ENCODE measurements at places on chromosomes 3 and 15.

DNA sequence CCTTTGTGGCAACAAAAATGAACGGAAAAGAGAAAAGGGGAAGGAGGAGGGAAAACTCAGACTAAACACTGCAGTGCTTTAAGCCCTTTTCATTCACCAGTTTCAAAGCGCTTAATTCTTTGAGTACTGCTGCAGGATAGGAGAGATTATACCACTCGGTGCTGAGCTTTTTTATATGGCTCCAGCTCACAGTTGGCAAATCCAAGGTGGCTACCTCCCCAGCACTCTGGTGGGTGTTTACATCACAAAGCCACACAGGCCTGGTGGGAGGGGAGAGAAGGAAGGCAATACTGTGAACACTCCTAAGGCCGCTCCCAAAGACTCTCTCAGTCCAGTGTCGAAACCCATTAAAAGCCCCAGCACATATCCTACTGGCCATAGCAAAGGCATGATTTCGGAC lies 191.4 kb downstream of the STT3B start:
- DNase-seq, result no peak

DNA sequence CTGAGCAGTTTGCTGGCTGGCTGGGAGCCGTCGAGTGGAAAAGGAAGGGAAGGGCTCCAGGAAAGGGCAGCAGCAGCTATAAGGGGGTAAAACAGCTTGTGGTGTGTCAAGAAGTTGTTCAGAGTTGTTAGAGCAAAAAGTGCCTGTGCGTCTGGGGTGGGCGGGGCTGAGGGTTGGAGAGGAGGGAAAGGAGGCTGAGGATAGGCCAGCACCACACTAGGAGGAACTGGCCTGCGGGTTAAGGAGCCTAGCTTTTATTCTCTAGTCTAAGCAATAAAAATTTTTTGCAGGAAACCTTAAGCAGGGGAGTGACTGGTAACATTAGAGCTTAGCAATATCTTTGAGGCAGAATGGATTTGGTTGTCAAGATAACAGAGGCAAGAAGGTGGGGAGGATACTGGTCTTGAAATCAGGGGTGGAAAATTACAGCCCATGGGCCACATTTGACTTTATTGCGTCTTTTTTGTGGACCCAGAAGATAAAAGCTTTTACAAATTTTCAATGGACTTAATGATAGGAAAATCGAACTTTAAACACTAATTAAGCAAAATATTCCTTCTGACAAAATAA lies 134.5 kb upstream of the AADACL2 start:
- no peak for DNase-seq

GRCh38 chr3:191397771-191398170 lies 63.2 kb upstream of the PYDC2 start:
- DNase-seq, result no peak

GRCh38 chr15:43954181-43954621 lies 127.4 kb downstream of the WDR76 start:
- no peak for DNase-seq

GRCh38 chr3:195441476-195441991 lies 1.3 kb downstream of the ACAP2 start:
- DNase-seq, result no peak

GRCh38 chr3:110685630-110686029 lies 386.0 kb upstream of the NECTIN3 start:
- DNase-seq, result no peak

DNA sequence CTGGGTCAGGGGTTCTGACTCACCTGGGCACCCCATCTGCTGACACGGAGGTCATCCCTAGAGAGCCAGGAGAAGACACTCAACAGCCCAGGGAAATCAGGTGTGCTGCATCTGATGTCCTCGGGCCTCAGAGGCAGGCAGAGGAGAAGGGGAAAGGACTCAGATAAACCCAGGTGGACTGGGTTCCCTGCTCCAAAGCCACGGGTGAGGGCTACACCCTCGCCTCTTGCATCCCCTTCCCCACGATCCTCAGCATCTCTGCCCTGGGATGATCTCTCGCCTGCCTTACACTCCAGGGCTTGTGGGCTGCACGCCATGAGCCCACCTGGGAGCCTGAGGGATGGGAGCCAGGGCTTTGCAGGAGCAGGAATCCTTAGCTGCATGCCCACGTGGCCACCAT lies 8.2 kb upstream of the DUSP7 start:
- DNase-seq, result no peak

DNA sequence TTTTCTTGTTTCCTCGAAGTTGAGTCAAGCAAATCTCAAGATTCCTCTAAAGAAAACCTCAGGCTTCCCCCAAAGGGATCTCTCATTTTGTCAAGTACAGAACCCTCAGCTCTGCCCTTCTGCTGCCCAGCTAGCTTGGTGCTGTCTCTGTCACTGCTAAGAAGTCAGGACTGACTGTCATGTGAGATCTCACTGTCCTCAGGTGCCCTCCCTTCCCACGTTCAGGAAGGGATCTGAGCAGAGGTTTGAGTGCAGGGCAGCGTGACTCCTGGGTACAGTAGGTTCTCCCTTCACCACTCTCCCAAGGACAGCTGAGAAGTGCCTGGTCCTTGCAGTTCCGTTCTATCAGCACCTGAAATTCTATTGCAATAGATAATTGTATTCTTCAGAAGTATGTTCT lies 229.7 kb downstream of the SLCO3A1 start:
- DNase-seq, result no peak

- DNase-seq, result peak; percentile 52
Measured at GRCh38 chr15:68112706-68113105, 58.6 kb downstream of the PIAS1 start.

DNA sequence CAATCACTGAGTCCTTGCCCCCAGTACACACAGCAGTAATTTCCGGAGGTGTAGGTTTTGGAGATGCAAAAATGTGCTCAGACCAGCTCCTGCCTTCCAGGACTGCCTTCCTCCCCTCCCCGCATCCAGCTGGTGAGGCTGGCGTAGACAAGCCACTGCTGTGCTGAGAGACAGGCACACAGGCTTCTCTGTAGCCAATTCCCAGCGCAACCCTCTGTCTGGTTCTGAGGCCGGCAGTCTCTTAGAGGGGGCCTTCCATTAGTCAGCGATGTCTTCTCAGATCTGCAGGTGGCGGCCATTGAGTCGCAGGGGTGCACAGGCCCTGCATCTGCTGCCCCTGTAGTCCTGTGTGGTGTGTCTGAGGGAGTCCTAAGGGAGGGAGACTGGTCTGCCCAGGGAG lies 114.4 kb downstream of the DNAJB8 start:
- no peak for DNase-seq

- DNase-seq, result no peak
Measured at GRCh38 chr3:192727032-192727847, at the start of gene FGF12. Gene FGF12, minus strand, starts transcription at chr3:192727541.

GRCh38 chr15:84740691-84741090 lies 7.7 kb upstream of the ZNF592 start:
- DNase-seq, result no peak

DNA sequence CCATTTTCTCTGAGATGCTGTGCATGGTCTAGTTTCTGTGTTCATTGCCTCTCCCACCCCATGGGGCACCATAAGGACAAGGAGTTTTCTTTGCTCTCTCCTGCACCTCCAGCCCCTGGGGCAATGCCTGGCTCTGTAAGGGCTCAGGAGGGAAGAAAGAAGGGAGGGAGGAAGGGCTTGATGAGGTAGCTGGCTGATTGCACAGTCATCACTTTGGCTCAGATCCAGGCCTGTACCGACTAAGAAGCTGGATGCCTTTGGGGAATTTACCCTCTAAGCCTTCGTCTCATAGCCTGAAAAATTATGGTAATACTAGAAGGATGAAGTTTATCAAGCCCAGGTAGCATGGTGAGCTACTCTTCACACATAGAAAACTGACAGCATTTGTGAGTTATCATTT lies 382.9 kb downstream of the GABRG3 start:
- DNase-seq, result no peak

GRCh38 chr15:73881579-73882320 lies 8.4 kb downstream of the TBC1D21 start:
- DNase-seq, result no peak

DNA sequence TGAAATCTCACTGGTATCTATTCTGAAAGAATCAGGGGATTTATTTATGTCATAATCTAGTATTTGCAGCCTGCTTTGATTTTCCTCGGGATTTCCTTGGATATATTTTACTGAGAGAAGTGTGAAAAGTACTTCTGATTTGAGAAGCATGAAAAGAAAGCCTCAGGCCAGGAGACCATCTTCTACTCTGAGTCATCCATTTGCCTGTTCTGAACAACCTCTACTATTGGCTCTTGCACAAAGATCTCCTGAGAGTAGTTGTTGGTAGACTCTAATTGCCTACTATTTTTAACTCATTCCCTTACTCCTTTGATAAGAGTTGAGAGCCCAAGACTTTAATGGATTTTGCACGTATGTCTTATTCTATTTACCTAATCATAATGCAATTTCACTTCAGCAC lies 318.9 kb downstream of the BCHE start:
- DNase-seq, result no peak

DNA sequence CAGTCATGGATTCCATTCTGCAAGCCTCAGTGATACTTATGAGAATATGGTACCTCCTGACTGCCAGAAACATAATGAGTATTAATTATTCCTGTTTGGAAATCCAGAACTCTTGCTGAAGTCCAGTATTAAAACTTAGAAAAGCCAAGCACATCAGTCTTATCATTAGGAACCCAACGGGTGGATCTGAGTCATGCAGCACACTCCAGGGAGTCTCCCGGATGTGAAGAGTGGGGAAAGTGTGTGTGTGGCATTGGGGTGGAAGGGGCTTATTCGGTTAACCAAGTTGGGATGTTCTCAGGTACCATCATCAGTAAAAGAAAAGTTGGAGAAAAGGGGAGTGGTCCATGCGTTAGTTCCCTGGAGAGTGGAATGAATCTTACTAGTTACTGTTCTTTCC lies 181.1 kb downstream of the PLCL2 start:
- DNase-seq, result no peak

GRCh38 chr15:50944672-50945071 lies 36.2 kb downstream of the AP4E1 start:
- DNase-seq, result no peak

- DNase-seq, result no peak
Measured at GRCh38 chr3:112346491-112347122, 13.7 kb downstream of the CD200 start.

DNA sequence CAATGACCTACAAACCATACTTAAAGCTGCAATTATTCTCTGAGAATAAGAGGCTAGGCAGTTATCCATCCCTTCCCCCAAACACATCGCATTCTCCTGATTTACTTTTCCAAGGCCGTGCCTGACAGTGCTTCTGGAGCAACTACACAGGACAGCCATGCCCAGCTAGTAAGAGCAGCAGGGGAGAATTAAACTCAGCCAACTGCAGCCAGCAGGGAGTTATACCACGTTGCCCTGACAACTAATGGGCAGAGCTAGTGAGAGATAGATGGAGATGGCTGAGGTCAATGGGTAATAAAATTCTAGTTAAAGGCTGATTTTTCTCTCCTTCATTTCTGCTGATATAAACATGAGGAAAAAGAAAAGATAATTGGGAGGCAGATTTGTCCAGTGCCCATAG lies 193.8 kb upstream of the PPP2R3A start:
- no peak for DNase-seq

GRCh38 chr3:43785551-43785950 lies 94.8 kb downstream of the ABHD5 start:
- no peak for DNase-seq

GRCh38 chr3:132657869-132658747 lies 1.5 kb downstream of the ACAD11 start:
- DNase-seq, result no peak

DNA sequence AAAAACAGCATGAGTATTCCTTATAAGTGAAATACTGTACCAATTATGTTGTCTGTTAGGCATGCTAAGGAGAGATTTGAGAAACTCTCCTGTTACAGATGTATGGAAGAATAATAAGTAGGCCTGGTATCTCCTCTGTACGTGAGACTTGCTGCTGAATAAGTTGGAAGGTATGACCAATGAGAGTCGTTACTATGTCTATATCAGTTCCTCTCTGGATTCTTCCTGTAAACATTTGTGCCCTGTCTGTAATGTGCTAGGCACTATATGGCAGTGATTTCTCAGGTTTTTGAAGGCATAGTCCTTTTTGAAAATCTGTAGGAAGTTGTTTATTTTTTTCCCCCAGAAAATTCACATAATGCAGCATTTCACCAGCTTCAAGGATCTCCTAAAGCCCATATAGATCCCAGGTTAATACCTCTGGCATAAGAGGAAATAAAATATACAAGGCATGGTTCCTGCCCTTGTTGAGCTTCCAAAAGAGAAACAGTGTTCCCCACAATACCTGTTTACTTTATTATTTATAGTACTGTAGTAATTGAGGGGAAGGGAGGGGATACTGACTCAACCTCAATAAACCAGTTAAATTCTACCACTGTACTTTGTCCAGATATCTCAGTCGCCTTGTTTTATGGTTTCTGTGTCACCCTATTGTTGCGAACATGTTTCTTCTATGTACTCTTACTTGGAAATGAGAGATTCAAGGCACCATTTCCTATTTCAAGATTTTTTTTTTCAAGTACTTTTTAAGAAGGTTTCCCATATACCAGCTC lies 28.6 kb downstream of the MAP2K5 start:
- DNase-seq, result no peak

DNA sequence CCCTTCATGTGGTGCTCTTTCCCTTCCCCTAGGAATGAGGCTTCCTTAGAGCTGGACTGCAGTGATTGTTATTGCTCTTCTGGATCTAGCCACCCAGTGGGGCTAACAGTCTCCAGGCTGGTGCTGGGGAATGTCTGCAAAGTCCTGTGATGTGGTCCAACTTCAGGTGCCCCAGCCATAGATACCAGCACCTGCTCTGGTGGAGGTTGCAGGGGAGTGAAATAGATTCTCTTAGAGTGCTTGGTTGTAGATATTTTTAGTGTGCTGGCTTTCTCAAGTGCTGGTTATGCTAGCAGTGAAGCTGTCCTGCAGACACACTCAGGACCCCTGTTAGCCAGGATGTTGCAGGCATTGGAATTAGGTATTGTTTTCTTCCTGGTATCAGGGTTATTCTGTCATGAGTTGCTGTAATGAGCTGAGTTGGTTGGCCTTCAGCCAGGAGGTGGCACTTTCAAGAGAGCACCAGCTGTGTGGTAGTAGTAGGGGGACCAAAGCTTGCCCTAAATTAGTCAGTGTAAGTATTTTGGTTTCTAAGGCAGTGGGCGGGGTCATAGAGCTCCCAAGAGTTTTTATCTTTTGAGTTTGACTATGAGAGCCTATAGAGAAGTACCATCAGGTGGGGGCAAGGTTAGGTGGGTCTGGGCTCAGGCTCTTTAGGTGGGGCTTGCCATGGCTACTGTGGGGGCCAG lies 317.5 kb upstream of the SGO1 start:
- DNase-seq, result no peak

DNA sequence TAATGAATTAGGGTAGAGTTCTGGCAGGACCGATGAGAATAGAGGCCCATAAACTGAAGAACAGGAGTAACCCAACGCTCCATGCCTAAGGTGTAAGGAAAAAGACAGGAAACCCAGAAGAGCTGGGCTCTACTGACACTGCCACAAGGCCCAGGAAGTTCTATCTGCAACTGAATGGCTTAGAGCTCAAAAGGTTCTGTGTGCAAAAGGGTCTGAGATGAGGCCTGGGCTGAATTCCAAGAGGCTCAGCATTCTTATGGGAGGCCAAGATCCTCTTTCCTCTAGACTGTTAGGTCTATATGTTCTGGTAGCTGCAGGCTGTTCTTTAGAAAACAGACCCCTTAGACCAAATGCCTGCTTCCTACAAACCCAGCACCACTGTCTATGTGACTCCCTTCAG lies 30.5 kb upstream of the PRSS50 start:
- no peak for DNase-seq

GRCh38 chr3:178369006-178369405 lies 167.2 kb upstream of the KCNMB2 start:
- no peak for DNase-seq

GRCh38 chr3:123884203-123884831 lies at the start of gene MYLK:
Gene MYLK, minus strand, starts transcription at chr3:123884332. Its CDS starts 90,491 bp downstream, at chr3:123793841.
- DNase-seq, result peak; percentile 69

- no peak for DNase-seq
Measured at GRCh38 chr3:177890359-177890683, 645.9 kb upstream of the KCNMB2 start.

Data from inflammatory macrophage treated with lipopolysaccharide for 1 hour (primary cell).